ENCODE measurements at places on chromosomes 1 and 21.
A peak's percentile ranks its signal among the peaks of the same experiment; 100 is the strongest.

DNA sequence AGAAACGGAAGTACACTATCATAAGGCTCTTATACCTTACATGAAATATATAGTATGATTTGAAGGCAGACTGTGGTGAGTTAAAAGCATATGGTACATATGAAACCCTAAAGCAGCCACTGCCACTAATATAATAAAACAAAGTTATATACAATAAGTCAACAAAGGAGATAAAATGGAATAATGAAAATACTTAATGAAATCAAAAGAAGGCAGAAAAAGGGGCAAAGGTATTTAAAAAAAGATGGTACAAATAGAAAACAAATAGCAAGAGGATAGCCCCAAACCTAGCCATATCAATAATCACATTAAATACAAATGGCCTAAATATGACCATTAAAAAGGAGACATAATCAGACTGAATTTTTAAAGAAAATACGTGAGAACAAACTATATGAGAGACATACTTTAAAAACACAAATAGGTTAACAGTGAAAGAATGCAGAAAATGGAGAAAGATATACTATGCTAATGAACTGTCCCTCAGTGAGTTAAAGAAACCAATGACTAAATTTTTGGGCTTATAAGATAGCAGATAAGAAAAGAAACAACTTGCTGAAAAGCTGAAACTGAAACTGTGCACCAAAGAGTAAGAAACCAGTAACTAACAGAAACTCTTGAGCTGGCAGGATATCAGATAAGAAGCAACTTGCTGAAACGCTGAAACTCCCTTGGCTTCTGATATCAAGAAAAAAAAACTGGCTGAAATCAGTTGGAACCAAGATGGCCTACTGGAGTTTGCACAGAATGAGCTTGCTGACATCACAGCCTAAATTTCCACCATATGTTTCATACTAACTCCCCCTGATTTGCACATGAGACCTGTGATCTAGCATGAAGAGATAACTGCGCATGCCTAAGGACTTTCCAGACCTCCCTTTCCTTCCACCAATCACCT lies 44.3 kb upstream of the IL10 start:
- DNase-seq: no peak

- no peak for DNase-seq
Observed at GRCh38 chr21:37899146-37899545, 17.1 kb downstream of the KCNJ6 start.

DNA sequence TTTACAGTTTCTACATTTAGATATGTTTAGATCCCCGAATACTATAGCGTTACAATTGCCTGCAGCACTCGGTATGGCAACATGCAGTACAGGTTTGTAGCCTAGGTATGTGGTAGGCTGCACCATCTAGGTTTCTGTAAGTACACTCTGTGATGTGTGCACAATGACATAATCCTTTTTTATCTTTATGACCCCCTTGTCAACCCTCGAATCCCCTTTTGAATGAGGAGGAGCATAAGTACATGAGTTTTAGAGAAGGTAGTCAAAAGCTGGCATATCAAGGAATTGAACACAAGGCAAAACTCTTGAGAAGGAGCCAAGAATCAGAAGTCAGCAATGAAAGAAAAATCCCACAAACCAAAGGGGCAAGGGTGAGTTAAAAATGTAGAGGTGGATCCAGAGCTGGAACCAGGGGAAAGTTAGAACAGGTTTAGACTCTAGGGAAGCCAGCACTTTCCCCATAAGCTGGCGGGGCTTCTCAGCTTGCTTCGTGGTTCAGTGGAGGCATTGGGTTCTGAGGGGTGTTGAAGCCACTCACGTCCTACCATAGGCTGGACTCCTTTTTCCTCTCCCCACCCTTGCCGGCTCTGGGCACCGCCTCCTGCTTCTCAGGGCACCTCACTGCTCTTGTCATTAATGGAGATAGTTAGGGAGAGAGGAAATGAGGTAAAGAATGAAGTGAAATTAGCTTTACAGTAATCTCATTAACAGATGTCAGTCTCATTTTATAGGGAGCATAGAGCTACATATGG lies 31.3 kb downstream of the OLFML3 start:
- no peak for DNase-seq

- no peak for DNase-seq
Observed at GRCh38 chr1:1348420-1349255, 580 bp downstream of the DVL1 start.

DNA sequence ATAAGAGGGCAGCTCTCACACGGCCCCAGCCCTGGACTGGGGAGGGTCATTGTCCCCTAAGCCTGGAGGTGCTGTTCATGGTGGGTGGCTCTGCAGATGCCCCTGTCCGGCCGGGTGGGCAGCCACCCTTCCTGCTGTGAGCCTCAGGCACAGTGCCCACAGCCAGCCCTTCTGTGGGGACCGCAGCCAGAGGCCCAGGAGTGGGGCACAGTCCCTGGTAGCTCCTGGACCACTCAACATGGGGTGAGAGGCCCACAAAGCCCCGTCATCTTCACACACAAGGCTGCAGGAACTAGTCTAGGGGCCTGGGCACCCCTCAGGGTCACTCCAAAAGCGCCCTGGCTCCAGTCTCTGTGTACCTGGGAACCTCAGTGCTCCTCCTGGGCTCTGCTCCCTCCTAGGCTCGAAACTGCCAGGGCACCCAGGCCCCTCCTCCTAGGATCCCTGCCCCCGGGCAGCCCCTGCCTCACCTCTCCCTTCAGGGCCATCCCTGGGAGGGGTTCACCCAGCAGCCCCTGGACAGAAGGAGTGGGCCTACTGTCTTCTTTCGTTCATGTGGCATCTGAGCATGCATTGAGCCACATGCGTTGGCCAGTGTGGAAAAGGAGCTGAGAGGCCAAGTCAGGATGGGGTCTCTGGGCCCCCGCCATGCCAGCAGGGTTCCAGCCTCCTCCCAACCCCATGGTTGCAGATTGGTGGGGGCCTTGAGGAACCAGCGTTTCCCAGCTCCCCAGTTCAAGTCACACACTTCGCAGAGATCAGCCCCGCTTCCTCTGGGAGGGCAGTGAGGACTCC lies 43.0 kb downstream of the WNT9A start:
- DNase-seq: no peak

GRCh38 chr1:153945795-153946621 lies 510 bp downstream of the DENND4B start:
- peak; percentile 33 for DNase-seq

GRCh38 chr1:39344394-39345154 lies 140.1 kb downstream of the MACF1 start:
- no peak for DNase-seq

GRCh38 chr1:15400627-15401026 lies 9.1 kb upstream of the EFHD2 start:
- DNase-seq: no peak

- DNase-seq: no peak
Observed at GRCh38 chr1:228337711-228338520, 68.7 kb downstream of the TRIM11 start.

GRCh38 chr1:219126377-219126776 lies 47.3 kb upstream of the LYPLAL1 start:
- DNase-seq: peak; percentile 18

GRCh38 chr1:85578321-85579295 lies 2.0 kb upstream of the CCN1 start:
- DNase-seq: peak; percentile 99

GRCh38 chr1:103373991-103374390 lies 151.5 kb upstream of the RNPC3 start:
- no peak for DNase-seq

- DNase-seq: no peak
Observed at GRCh38 chr1:234973426-234974250, 155.0 kb downstream of the TOMM20 start.

Data from astrocyte (in vitro differentiated cells and primary cell).